ENCODE measurements at places on chromosomes 16 and 17.

GRCh38 chr17:70076189-70076588 is 1.2 kb downstream of the KCNJ16 start:
- no peak for DNase-seq

GRCh38 chr17:50767446-50767845 is at the start of gene ANKRD40CL:
Gene ANKRD40CL, minus strand, starts transcription at chr17:50767518. Its CDS starts 605 bp downstream, at chr17:50766913.
- no peak for DNase-seq

GRCh38 chr16:51184702-51185433 is 33.8 kb upstream of the SALL1 start:
- no peak for DNase-seq

DNA sequence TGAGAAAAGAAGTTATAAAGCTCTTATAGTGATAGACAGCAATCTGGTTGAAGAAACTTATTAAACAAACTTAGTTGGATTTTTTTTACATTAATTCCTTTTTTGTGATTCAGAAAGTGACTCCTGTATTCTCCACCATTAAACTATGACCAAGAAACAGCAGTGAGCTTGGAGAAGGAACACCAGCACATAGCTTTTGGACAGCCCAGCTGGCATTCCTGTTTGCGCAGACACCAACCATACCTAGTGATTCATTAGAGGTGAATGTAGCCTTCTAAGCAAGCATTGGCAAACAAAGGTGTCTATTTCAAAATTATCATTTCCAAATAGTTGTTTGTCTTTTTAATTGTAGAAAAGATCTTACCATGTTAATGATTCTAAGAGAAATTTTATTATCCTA is 94.4 kb downstream of the STXBP4 start:
- DNase-seq, result no peak

DNA sequence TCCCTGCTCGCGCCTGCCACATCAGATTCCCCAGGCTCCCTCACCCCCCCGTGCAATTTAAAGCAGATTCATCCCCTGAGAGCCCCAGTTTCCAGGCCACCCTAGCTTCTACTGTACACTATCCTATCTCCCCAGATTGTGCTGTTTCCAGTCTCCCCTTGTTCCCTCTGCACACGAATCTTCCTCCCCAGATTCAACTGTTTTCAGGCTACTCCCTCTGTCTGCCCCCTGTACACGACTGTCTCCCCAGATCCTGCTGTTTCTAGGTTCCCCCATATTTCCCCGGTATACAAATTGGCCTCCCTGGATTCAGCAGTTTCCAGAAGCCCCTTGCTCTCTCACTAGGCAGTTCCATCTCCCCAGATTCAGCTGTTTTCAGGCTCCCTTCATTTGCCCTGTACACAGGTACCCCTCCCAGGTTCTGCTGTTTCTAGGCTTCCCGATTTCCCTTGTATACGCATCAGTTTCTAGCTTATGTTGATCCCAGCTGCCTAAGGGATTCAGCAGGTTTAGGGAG is 22.9 kb downstream of the COPZ2 start:
- no peak for DNase-seq

DNA sequence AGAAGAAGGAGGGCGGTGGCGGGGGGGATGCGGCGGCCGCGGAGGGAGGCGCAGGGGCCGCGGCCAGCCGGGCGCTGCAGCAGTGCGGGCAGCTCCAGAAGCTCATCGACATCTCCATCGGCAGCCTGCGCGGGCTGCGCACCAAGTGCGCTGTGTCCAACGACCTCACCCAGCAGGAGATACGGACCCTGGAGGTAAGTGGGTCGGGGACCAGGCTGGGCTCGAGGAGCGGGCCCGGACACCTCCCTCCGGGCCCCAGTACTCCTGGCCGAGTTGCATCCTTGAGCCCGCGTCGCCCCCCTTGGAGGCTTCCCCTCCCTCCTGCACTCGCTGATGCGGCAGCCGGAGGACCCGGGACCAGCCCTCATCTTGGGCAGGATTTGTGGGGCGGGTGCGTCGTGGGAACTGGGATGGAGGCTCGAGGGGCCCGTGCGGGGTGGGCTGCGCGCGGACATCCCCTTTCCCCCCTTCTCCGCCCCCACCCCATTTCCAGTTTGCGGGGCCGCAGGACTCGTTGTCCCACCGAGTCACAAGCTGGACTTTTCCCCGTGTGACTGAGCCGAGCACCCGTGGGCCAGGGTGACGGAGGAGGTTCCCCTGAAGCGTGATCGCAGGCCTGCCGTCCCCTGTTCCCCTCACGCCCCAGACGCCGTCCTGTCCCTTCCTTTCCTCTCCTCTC is 572 bp downstream of the KSR1 start:
- DNase-seq, result peak; percentile 13

GRCh38 chr17:60971515-60972369 is 294.1 kb downstream of the BCAS3 start:
- DNase-seq, result peak; percentile 38

- DNase-seq, result no peak
Observed at GRCh38 chr17:8963647-8964258, 1.8 kb downstream of the PIK3R5 start.

GRCh38 chr17:49013311-49014213 is 16.4 kb downstream of the IGF2BP1 start:
- no peak for DNase-seq

GRCh38 chr16:19588661-19589060 is 33.2 kb downstream of the VPS35L start:
- no peak for DNase-seq

DNA sequence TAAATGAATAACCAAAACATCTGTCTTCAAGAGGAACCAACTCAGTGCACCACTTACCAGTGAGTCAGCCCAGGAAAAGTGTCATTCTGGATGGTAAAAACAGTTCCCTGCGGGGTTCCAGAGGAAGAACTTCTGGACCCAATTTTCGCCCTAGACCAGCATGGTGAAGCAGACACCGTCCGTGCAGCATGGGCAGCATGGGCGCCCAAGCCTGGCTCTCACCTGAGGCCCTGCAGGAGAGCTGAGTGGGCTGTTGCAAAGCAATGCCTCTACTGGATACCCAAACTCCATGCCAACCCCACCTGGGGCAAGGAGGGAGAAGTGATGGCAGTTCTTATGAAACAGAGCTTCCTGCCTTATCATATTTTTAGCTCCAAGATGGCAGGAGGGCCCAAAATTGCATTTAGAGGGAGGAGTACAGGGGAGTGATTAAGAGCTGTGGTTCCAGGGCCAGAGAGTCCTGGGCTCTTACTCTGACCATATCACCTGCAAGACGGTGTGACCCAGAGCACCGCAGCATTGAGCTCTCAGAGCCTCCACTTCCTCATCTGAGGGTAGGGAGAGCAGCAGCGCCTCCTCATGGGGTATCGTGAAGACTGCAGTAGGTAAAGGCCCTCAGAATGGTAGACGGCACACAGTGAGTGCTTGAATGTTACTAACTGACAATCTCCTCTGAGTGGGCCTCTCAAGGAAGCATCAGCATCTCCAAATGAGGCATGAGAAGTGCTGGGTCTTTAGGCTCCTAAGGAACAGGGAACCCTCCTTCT is 16.6 kb upstream of the INPP5K start:
- peak; percentile 26 for DNase-seq

DNA sequence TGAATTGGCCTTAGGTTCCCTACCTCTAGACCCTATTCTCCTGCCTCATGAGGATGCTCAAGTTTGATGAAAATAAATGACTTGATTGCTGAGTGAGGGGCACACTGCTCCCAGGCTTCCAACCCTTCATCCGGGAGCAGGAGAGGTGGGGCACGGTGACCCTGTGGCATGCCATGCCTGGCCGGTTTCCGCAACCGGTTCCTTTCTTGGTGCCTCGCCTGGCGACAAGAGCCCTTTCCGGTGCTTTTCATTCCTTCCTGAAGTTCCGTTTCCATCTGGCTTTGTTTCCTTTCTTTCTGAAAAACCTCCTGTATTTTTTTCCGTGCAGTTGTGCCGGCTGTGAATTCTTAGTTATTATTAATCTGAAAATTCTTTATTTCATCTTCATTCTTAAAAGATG is 27.7 kb downstream of the CRAMP1 start:
- DNase-seq, result no peak

DNA sequence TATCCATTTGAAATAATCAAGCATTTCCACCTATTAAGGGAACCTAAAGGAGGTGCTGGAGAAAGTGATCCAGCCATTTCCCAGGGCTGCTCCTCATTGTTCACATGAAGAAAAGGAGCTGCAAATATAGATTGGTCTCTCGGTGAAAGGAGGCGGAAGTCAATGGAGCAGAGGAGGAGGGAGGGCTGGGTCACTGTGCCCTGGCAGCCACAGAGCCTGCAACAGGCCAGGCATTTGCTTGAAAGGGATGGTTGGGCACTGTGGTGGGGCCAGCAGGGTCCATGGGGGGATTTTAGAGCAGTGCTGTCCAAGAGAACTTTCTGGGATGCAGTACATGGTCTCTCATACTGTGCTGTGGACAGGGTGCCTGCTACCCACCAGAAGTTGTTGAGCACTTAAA is 173.2 kb downstream of the CYLD start:
- no peak for DNase-seq

- DNase-seq, result no peak
Observed at GRCh38 chr16:6265968-6266367, 1066.7 kb upstream of the RBFOX1 start.

GRCh38 chr17:48310748-48311213 is 119.2 kb downstream of the SKAP1 start:
- DNase-seq, result no peak

DNA sequence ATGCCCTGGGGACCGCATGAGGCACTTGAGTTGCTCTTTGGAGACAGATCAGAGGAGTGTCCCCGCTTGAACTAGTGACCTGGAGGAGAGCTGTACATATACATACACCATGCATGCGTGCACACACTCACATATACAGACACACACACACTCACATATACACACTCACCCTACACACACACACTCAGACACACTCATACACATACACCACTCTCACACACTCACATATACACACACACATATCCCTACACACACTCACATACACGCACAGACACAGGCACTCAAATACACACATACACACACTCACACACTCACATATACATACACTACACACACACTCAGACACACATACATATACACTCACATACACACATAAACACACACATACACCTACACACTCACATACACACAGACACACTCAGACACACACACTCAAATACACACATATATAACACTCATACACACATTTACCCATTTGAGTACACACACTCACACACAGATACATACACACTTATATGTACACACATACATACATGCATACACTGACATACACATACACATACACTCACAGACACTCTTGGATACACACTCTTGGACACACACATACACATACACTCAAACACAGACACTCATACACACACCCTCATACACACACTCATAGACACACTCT is 5.4 kb upstream of the MPP2 start:
- DNase-seq, result no peak

GRCh38 chr17:57489321-57489720 is 233.0 kb downstream of the MSI2 start:
- DNase-seq, result no peak

GRCh38 chr16:80931801-80932707 is 74.6 kb downstream of the CMC2 start:
- no peak for DNase-seq

DNA sequence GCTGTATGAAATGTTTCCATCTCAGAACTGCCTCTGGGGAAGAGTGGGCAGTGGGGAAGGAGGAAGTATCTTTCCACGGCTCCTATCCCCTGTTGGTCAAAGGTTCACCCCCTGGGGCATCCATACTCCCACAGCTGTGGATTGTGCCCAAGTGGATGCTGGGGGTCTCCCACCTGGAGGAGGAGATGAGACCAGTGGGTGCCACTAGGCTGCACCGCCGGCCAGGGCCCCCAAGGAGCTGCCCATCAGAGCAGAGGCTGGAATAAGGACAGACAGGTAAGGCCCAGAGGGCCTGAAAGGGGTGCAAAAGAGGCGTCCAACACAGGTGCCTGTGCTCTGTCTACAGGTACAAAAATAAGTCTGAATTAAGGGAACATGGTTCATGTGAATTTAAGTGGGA is 87.5 kb downstream of the WSCD1 start:
- no peak for DNase-seq

DNA sequence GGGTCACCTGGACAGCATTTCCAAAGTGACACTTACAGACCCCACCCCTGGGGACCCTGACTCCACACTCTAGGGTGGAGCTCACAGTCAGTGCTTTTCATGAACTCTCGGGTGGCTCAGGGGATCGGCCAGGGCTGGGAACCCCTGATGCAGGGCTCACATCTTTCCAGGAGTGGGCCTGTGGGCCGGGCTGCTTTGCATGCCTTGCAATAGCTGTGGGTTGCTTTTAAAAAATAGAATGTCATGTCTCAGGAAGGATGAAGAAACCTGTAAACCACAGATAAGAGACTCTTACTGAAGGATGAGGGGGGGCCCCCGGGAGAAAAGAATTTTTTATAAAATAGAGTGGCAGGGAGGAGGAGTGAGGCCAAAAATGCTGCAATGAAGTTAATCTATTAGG is 40.2 kb downstream of the RBFOX3 start:
- no peak for DNase-seq

DNA sequence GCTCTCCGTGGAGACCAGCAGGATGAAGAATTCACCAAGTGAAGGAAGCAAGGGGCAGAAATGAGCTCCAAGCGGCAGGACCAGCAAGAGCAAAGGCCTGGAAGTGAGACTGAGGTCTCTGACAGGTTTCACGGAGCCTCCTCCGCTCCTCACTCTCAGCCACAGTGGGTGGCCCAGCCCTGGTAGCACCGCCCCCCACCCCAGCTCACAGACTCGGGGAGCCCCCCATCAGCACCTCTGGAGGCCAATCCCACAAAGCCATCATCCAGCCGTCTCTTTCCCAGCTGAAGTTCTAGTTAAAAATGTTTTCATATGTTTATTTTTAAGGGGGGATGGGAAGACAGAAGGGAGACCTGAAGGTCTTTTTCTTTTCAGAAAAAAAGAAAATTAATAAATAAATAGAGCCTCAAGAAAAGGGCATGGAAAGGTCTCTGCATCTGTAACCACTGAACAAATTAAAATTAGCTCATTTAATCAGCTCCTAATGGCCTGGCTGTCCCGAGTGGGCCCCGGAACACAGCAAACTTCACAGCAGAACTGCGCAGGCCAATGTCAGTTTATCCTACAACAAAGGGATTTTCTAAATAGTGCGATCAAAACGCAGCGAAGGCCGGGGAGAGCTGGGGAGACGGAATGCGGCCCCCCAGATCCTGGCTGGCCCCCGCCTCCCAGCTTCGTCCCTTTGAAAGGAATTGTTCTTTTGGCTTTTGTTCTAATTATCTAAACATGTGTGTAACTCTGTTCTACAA is 190.3 kb downstream of the ZNF423 start:
- no peak for DNase-seq

DNA sequence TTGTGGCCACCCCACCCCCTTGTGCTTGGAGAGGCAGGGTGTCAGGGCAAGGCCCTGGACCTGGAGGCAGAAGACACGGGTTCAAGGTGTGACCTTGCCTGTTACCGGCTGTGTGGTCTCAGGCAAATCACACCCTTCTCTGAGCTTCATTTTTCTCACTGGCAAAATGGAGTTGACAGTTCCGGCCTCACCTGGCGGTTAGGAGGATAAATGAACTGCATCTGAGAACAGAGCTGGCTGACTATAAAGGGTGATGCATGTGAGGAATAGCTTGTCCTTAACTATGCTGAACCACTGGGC is 4.2 kb upstream of the MEOX1 start:
- DNase-seq, result no peak

GRCh38 chr17:15413101-15413771 is 54.2 kb downstream of the CDRT4 start:
- DNase-seq, result no peak
